Breast epithelium (tissue), 4 donors: ENCODE measurements at places on chromosomes 7 and 10. TPM values are rescaled to one million over a fixed set of nuclear protein-coding genes. Genes with fewer than 3 reads are reported as not detected.

DNA sequence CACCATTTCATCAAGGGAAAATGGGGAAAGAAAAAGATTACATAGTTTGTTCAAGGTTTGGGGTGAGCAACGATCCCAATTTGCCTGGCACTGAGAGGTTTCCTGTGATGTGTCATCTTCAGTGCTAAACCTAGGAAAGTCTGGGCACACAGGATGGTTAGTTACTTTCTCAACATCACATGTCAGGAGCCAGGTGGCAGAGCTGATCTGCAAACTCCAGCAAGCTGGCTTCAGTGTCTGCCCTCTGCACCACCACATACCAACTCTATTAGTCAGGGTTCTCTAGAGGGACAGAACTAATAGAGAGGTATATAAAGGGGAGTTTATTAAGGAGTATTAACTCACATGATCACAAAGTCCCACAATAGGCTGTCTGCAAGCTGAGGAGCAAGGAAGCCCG, 11.3 kb downstream of the ADAM12 start:
- no peak for DNase-seq

- DNase-seq = no peak
Measured at GRCh38 chr7:7349156-7349555, 166.8 kb downstream of the C1GALT1 start.

The NKX2-3 gene
- not detected for total RNA-seq

DNA sequence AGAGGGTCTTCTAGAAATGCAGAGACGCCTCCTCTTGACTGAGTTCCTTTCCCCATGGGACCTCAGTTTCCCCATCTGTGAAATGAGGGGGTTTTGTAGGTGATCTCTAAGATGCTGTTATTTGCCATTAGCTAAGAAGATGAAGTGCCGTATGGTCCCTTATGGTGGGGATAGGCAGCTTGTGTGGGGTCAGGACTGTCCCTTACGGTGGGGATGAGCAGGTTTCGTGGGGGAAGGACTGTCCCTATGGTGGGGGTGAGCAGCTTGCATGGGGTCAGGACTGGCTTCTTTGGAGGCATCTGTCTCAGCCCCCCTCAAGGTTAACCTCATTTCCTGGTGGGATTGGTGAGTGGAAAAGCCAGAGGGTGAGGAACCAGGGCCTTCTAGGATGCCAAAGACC, 148.3 kb upstream of the GPR26 start:
- DNase-seq = no peak

- DNase-seq = no peak
Measured at GRCh38 chr10:89476150-89476549, 59.2 kb downstream of the SLC16A12 start.

GRCh38 chr10:117535298-117536071, 7.1 kb upstream of the EMX2 start:
- no peak for DNase-seq

- no peak for DNase-seq
Measured at GRCh38 chr7:86058649-86059048, 585.1 kb upstream of the GRM3 start.
